ENCODE measurements at places on chromosomes 6 and 20.
A peak's percentile ranks its signal among the peaks of the same experiment; 100 is the strongest.

- no peak for DNase-seq
These were observed 262.4 kb upstream of the MARCKS start for GRCh38 chr6:113594726-113595125.

DNA sequence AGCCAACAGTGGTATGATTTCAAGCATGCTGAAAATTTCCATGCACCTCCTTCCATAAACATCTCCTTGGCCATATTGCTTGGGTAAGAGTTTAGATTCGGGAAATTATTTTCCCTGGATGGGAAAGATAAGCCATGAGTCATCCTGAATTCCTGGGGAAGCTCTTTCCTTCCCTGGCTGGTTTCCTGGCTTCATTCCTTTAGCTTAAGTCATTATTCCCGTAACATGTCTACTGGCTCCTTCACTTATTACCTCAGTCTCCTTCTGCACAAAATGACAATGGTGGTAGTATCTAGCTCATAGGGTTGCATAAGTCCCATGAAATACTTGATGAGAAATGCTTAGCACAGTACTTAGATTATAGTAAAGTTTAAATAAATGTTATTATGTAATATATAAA, 27.6 kb downstream of the TINAG start:
- no peak for DNase-seq

- DNase-seq, result no peak
These were observed 2.1 kb downstream of the STX11 start for GRCh38 chr6:144152334-144152900.

DNA sequence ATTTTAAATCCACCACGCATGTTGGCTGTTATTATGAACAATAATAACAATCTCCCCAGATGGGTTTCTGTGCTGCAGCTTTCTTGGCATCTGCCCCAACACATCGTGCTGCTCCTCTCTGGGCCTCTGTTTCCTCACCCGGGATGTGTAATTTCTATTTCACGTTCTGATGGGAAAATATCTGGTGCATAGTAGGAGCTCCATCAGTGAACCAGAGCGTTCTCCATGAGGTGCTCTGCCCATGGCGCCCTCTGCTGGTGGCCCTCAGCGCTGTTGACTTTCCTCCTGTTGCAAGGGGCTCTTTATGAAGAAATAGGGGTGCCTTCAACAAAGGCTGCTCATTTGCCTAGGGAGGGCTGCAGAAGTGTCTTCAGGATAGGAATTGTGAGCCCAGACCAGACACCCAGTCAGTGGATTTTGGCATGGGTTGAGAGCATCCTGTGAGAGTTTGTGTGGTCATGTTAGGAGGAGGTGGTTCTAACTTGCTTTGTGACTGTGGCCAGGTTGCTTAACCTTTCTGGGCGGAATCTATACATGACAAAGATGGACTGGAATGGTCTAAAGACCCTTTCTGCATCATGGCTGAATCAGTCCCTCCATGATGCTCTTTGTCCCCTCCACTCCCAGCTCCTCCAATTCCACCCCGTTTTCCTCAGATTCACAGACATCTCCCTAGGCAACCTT, 8.1 kb downstream of the SCRT2 start:
- peak; percentile 40 for DNase-seq

GRCh38 chr20:33689973-33690372, 3.8 kb upstream of the E2F1 start:
- no peak for DNase-seq

DNA sequence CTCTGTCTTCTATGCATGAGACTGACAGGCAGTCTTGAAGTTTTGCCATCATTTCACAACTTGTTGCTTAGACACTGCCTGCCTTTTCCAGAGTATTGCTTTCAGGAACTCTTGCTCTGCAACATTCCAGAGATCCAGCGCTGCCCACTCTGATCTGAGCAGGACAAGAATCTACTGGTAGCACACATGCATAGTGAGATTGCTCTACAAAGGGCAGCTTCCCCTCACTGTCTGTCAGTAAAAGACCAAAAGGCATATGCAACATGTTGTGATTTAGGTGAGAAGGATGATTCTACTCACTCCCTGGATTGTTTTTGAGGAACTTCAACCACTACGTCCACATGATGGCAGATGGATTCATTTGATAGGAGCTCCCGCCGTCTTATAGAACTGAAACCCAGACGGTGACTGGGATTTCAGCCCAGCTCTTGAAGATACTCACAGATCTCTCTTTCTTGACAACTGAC, 259.1 kb downstream of the ARID1B start:
- no peak for DNase-seq

- DNase-seq, result no peak
These were observed 105.0 kb downstream of the KLHL32 start for GRCh38 chr6:97029552-97029951.

DNA sequence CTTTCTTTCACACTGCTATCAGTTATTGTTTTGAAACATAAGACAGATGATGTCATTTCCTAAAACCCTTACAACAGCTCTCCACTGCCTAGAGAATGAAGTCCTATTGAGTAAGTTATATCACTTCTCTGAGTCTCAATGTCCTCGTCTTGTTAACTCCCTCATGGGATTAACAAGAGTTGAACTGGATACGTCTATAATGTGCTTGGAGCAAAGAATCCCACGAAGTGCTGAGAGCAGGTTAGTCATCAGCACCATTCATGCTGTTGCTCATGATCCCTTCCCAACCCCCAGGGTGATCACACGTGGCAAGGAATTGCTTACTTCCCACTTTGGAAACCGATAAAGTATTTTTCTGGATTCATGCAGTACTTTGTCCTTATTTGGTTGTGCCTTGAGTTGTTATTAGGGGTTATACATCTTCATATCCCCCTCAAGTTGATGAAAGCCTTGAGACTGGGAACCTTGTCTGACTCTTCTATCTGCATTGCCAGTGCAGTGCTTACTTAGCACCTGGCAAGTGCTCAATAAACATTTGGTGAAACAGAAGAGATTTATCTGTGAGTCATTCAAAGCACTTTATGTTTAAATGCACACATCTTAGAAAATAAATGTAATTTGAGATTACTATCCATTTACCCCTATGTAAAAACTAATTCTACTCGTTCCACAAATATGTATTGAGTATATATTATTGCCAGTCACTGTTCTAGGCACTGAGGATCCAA, 487.5 kb downstream of the EPM2A start:
- no peak for DNase-seq

- peak; percentile 79 for DNase-seq
These were observed 4.3 kb upstream of the RIPK1 start for GRCh38 chr6:3063733-3064700.

DNA sequence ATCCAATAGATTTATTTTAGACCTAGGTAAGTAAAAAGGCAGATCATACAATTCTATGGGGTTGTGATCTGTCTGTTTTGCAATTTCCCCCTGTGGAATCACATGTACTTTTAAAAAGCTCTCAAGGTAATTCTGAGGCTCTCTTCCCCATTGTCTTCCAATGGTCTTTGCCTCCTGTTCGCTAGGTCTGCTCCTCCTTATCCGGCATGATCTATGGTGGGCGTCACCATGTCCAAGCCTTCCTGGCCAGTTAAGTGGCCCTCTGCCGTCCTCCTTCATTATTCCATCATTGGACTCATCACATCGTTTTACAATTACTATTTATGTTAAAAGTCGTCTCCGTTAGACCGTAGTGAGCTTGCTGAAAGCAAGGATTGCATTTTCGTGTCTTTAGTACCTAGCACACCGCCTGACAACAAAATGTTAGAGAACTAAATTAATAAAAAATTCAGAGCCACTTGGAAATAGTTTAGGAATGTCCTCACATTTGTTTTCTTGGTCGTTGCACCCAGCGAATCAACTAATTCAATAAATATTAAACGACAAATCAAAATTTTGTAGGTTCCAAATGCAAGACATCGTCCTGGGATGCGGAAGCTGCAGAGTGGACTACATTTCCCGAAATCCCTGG, 2.2 kb upstream of the STXBP5 start:
- no peak for DNase-seq

DNA sequence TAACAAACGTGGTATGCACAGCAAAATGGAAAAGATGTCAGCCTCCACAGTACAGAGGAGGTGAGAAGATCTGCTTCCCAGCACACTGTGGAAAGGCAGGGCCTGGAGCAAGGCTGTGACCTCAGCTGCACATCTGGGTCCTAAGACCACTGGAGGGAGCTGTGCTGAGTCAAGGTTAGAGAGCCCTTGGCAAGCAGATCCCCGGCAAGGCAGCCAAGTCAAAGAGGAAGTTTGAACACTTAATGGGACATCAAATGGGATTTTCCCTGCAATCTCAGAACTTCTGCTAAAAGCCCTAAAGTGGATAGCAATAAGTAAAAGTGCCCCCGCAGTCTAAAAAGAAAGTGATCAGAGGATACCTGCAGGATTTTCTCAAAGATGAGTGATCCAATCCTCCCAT, 39.5 kb downstream of the UNC5CL start:
- DNase-seq, result no peak

DNA sequence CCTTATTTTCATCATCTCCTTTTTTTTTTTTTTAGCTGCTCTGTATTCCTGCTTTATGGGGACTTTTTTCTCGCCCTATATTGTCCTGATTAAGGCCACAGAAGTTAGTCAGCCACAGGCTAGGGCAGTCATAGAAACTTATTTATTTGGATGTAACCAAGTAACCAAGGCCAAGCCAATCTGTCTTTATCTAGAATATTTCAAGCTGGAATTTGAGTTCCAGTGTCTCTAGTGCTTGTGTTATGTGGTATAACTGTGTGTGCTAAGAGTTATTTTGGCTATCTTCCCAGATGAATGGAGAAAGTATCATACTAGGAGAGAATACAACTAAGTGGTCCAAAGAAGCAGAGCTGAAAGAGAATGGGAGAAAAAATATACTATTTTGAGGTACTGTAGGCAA, 751.5 kb downstream of the CBLN4 start:
- no peak for DNase-seq

DNA sequence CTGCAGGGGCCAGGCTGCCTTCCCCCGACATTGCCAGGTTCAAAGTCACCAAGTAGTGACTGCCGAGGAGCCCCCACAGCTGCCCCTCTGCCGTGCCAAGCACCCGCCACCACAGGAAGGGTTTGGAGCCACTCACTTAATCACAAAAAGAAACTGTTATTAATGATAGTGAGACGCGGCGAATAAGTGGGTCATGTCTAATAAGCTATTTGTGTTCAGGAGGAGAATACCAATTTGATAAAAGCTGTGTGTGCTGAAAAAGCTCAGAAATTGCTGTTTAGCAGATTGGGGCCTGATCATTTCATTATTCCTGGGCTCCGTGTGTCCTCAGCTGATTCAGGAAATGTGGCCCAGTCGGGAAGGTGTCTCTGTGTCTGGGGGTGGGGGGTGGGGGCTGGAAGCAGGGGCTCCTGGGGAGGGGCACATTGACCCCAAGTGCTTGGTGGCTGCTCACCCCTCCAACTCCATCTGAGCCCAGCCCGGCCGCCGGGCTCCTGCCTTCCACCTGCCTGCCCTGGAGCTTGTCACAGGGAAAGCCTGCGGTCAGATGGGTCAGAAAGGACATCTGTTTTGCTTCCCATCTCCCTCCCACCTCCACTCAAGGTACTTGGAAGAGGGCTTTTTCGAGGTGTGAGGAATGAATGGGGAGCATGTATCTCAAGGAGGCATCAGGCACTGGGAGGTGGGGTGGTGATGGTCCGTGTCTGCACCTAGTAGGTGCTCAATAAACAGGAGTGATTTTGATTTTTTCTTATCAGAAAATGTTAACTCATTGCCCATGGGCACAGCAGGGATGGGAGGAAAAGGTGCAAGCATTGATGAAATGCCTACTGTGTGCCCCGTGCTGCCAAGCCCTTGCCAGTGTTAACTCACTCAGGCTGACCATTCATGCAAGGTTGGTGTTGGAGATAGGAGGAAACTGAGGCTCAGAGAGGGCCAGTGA, 3.0 kb downstream of the VSTM2L start:
- DNase-seq, result no peak

- DNase-seq, result no peak
These were observed 1.2 kb downstream of the IRF4 start for GRCh38 chr6:392441-393390.

GRCh38 chr6:6661684-6662083, 73.2 kb downstream of the LY86 start:
- no peak for DNase-seq

GRCh38 chr6:41922154-41922553, 855 bp downstream of the BYSL start:
- DNase-seq, result no peak

Data from stimulated activated CD4-positive, alpha-beta T cell treated with anti-CD3 and anti-CD28 coated beads, Interleukin-1b, Interleukin-23, amount 100 ng/mL, for 1 hour (primary cell).